ENCODE measurements at places on chromosomes 4 and X.

DNA sequence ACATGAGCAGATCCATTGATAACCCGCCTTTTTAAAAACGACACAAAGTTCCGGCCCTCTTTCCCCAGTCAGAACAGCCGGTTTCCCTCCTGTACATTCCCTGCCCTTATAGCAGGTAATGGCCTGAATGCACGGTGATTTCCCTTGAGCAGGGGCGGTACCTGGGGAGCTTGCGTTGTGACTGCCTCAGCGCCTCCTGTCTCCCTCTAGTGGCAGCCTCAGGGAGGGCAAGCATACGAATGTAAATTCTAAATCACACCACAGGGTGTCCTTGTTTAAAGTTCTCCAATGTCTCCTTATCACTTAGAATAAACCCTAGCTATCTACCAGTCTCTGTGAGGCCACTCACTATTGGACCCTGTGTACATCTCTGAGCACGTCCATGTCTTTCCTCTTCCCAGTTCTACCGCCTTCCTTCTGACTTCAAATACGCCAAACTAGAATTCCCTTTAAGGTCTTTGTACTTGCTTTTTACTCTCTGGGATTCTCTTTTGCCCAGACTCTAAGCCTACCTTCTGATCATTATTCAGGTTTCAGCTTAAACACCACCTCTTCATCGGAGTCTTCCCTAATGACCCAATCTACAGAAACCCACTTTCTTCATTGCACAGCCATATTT, 18.4 kb upstream of the LDB2 start:
- peak; percentile 50 for DNase-seq

- no peak for DNase-seq
Observed at GRCh38 chrX:19064175-19064574, 58.1 kb downstream of the ADGRG2 start.

DNA sequence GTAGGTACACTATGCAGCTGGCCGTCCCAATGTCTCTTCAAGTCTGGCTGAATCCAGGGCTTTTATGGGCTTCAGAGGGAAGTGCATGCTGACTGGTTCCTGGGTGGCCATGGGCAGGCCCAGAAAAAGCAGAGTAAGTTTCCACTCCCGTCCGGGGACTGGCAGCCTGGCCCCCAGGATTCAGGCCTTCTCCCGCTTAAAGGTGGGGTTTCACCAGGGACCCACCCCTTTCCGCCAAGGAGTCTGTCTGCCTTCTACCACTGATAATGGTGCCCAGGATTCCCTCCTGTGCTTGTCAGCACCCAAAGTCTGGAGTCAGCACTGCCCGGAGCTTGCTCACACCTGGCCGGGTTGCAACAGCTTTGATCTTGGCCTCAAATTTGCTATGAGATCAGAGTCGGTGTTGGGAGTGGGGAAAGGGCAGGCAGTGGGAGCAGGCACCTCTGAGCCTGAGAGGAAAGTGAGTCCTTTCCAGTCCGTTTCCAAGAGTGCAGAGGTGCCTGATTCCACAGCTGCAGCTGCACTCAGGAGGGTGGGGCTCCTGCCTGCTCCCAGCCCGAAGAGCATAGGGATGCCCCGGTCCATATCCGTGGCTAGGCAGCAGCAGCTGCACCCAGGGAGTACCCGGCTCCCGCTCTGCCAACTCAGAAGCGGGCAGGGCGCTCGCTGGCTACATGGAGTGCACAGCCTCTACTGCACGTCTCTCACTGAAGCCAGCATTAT, 1344.3 kb upstream of the ADGRL3 start:
- no peak for DNase-seq

- no peak for DNase-seq
Observed at GRCh38 chr4:127000110-127000509, 632.6 kb upstream of the INTU start.

DNA sequence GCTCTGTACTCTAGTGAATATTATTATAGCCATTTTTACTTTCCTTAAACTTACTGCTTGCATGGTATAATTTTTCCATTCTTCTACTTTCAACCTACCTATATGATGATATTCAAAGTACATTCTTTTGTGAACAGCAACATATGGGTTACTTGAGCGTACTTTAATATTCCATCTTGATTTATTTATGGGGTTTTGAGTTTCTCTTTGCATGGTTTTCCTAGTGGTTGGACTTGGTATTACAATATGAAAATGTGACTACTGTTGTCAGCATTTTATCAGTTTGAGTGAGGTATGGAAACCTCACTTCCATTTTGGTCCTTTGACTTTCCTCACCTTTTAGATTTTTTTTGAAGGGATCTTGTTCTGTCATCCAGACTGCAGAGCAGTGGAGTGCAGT, 35.9 kb downstream of the ADGRG4 start:
- no peak for DNase-seq

GRCh38 chr4:124743711-124744110, 31.2 kb upstream of the ANKRD50 start:
- DNase-seq: no peak

GRCh38 chrX:81202456-81202819, 536 bp downstream of the SH3BGRL start:
- DNase-seq: no peak

- no peak for DNase-seq
Observed at GRCh38 chr4:156619154-156619934, 352.3 kb downstream of the PDGFC start.

GRCh38 chrX:55026143-55026542, 4.6 kb downstream of the ALAS2 start:
- DNase-seq: no peak

GRCh38 chrX:1581132-1581531, 10.3 kb upstream of the AKAP17A start:
- peak; percentile 33 for DNase-seq

DNA sequence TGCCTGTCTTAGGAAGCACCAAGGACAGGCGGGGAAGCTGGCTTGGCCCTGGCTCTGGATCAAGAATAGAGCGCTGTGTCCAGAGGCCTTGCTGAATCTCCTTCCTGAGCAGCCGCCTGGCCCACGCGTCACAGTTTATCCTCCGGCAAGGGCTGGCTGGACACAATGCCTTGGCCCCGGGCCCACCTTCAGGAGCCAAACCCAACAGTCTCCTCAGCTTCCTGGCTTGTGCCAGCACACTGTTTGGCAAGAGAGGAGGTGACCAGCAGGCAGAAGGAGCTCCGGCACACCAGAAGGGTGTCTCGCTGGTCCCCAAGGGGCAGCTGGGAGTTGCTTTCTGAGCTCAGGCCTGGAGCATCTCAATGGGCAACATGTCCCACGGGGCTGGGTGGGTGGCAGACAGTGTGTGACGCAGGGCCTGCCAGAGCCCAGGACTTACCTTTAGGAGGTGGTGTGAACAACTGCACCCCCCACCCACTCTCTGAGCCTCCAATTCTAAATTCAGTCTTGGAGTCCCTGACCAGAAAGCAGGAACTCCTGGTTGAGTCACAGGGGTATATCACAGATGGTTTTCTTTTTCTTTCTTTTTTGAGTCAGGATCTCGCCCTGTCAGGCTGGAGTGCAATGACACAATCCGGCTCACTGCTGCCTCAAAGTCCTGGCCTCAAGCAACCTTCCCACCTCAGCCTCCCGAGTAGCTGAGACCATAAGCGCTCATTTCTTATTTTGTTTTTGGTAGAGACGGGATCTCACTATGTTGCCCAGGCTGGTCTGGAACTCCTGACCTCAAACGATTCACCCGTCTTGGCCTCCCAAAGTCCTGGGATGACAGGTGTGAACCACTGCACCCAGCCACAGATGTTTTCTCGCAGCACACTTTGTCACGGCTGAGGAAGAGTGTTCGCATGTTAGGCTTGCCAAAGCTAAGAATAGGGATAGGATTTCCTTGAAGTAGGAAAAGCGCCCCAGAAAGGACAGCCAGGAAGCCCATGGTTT, 361.2 kb downstream of the BCOR start:
- DNase-seq: no peak

GRCh38 chr4:76306882-76307659, 538 bp downstream of the STBD1 start:
- DNase-seq: no peak

DNA sequence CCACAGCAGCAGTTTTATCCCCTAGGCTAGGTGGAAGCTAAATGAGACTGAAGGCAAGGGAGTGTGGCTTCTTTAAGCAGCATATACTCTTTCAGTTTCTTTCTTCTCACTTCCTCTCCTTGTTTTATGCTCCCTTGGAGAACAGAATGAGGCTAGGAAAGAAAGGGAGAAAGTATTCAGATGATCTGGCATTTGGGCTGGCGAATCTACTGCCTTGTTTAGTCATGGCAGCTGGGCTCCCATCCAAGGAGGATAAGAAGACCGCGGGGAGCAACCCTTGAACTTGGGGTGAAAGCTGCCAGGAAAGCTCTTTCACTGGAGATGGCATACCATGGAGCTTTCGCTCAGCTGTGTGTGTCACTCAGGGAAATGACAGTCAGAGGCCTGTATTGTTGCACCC, 72.1 kb downstream of the ARHGEF38 start:
- no peak for DNase-seq

GRCh38 chr4:16231570-16232245, 5.4 kb upstream of the TAPT1 start:
- DNase-seq: no peak

- no peak for DNase-seq
Observed at GRCh38 chrX:53471346-53471745, 37.2 kb upstream of the HSD17B10 start.

GRCh38 chr4:101801958-101802357, 11.4 kb downstream of the BANK1 start:
- DNase-seq: no peak

- no peak for DNase-seq
Observed at GRCh38 chrX:100926453-100926852, 2.3 kb downstream of the XKRX start.

DNA sequence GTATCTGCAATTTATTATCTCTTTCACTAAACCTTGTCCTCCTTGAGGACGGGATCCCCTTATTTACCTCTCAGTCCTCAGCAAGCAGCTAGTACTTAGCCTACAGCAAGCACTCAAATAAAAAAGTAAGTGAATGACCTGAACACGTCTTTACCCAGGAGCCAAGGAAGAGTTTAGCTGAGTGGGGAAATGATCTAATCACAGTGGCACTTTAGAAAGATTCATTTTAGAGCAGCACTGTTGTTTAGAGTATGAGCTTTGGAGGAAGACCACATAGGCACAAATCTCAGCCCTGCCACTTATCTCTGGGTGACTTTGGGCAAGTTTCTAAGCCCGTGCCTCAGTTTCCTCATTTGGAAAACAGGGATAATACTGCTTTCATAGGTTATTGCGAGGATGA, 2.7 kb downstream of the FAM120C start:
- DNase-seq: no peak

DNA sequence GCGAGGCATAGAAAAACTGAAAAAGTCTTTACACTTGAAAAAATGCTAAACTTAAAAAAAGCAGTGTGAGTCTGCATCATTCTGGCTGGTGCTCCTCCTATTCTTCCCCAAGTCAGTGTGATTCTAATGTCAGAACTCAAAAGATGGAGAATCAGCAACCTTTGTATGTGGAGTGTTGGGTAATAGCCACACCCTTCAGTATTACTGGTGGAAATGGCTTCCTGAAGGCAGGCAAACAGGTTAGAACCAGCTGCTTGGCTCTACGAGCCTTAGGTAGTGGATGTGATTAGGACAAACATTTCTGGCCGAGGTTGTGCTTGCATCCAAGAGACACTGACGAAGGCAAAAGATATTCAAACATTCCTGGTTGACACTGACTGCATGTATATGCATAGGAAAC, 353.4 kb upstream of the TACR3 start:
- DNase-seq: no peak

DNA sequence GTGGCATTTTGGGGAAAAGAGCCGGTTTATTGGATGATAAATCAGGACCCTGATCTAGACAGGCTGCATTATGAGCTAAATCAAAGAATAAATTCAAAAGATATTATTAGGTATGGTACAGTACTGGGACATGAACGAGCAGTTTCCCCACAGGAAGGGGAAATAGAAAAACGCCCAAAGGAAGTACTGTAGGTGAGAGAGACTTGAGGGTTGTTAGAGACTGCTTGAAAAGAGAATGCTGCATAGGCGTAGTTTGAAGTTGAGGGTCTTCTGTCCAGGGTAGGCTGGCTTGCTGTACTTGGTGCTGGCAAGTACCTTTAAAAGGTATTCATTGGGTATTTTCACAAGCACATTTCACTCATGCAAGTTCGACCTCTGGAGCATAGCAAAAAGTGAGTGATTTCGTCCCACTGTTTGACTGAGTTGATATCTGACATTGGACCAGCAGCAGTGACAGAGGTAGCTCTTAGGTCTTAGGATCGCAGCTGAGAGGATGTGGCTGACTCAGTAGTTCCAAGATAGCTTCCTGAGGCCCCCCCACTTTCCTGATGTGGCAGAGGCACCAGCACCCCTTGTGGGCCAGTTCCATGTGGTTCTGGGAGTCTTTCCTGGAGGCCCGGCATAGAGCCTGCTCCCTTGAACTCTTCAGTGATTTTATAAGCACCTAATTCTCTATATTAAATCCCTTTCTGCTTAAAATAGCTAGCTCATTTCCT, 64.3 kb downstream of the TMEM131L start:
- DNase-seq: no peak

GRCh38 chr4:79662651-79663050, 254.6 kb upstream of the GK2 start:
- no peak for DNase-seq

DNA sequence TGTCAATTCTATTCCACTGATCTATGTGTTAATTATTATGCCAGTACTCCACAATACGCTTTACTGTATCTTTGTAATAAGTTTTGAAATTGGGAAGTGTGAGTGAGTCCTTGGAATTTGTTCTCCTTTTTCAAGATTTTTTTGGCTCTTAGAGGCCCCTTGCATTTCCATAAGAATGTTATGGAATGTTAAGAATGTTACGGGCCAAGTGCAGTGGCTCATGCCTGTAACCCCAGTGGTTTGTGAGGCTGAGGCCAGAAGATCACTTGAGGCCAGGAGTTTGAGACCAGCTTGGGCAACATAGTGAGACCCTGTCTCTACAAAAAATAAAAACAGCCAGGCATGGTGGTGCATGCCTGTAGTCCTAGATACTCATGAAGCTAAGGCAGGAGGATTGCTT, 167.6 kb upstream of the CXorf66 start:
- no peak for DNase-seq

DNA sequence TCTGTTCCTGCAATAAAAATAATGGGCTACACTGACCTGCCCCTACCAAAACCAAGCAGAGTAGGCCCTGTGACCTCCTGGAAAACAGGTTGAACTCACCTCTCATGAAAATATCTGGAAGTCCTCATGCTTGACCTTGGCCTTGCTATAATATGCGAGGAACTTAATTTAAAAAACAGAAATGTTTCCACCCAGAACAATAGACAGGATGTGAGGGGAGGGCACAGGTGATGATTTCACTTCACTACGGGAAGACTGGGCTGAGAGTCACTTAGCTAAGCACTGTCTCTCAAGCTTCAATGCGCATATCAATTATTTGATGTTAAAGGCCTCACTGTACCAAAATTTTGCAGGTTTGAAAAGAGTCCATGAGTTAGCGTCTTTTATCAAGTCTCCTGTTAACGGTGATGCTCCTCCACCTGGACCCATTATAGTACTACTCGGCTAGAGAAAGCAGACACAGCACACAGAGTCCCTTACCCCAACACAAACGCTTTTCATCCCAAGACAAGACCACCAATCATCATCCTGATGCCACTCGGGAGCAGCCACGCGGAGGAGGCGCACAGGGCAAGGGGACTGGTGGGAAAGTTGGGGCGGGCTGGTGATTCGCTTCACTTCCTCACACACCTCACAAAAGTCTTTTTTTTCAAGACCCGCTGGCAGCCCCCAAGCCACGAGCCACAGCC, 25.9 kb downstream of the ZNF721 start:
- DNase-seq: no peak

- no peak for DNase-seq
Observed at GRCh38 chr4:183968502-183968901, 63.4 kb downstream of the STOX2 start.

Data from stimulated activated CD8-positive, alpha-beta memory T cell treated with anti-CD3 and anti-CD28 coated beads, Interleukin-2, amount 100 ng/mL, for 1 hour (primary cell).